ENCODE measurements at places on chromosomes 2 and 18. TPM values are rescaled to one million over a fixed set of nuclear protein-coding genes. Genes with fewer than 3 reads are reported as not detected.

GKN2 gene
- 1.2 TPM for polyA plus RNA-seq

PNO1 gene
- 12.4 TPM for polyA plus RNA-seq

RIT2 gene
- not detected for polyA plus RNA-seq

G6PC2 gene
- not detected for polyA plus RNA-seq

ATP5F1A gene
- 513 TPM for polyA plus RNA-seq

PRSS56 gene
- polyA plus RNA-seq: not detected

FSHR gene
- not detected for polyA plus RNA-seq

PTPRN gene
- 0.38 TPM for polyA plus RNA-seq

SPP2 gene
- not detected for polyA plus RNA-seq

AMMECR1L gene
- 24.8 TPM for polyA plus RNA-seq

QPCT gene
- polyA plus RNA-seq: 13.5 TPM

GCG gene
- polyA plus RNA-seq: not detected

TMEM163 gene
- 3.9 TPM for polyA plus RNA-seq

LYPD1 gene
- polyA plus RNA-seq: 0.55 TPM

OR6B2 gene
- not detected for polyA plus RNA-seq

FEV gene
- polyA plus RNA-seq: not detected
